Neural progenitor cell (in vitro differentiated cells): ENCODE measurements at places on chromosomes 7 and 10.

GRCh38 chr7:117750612-117751563 is 122.4 kb downstream of the CTTNBP2 start:
- H3K27ac ChIP-seq = no peak overlapping the region
- H3K4me1 ChIP-seq = peaks cover 47% of the 10 kb centered on the region
- H3K36me3 ChIP-seq = peaks cover 8% of the 10 kb centered on the region
- H3K27me3 ChIP-seq = no peaks in the 10 kb centered on the region
- DNase-seq = peak; percentile 58

GRCh38 chr10:73469579-73469978 is 26.2 kb downstream of the PPP3CB start:
- no peaks in the 10 kb centered on the region for H3K27me3 ChIP-seq
- no peaks in the 10 kb centered on the region for H3K4me1 ChIP-seq
- H3K4me3 ChIP-seq = no peak overlapping the region

- no peaks in the 10 kb centered on the region for H3K27me3 ChIP-seq
- no peaks in the 10 kb centered on the region for H3K36me3 ChIP-seq
- no peak overlapping the region for H3K4me3 ChIP-seq
- no peak overlapping the region for H3K27ac ChIP-seq
- no peaks in the 10 kb centered on the region for H3K4me1 ChIP-seq
- DNase-seq = no peak
Observed at GRCh38 chr10:118735294-118735693, 19.5 kb downstream of the CACUL1 start.

- H3K4me1 ChIP-seq = peaks cover 9% of the 10 kb centered on the region
- no peak for DNase-seq
- H3K27ac ChIP-seq = no peak overlapping the region
- H3K4me3 ChIP-seq = no peak overlapping the region
- H3K36me3 ChIP-seq = no peaks in the 10 kb centered on the region
- H3K27me3 ChIP-seq = no peaks in the 10 kb centered on the region
Observed at GRCh38 chr10:84825330-84825729, 496.9 kb downstream of the CCSER2 start.

- H3K4me3 ChIP-seq = no peak overlapping the region
- no peaks in the 10 kb centered on the region for H3K27me3 ChIP-seq
- no peaks in the 10 kb centered on the region for H3K36me3 ChIP-seq
- DNase-seq = no peak
Observed at GRCh38 chr10:86333826-86334487, 32.6 kb downstream of the GRID1 start.

- no peaks in the 10 kb centered on the region for H3K27me3 ChIP-seq
- no peak overlapping the region for H3K27ac ChIP-seq
- no peak overlapping the region for H3K4me3 ChIP-seq
- no peaks in the 10 kb centered on the region for H3K4me1 ChIP-seq
- DNase-seq = no peak
Observed at GRCh38 chr7:46033592-46033991, 112.5 kb upstream of the IGFBP3 start.

GRCh38 chr10:132223156-132223590 is 36.4 kb downstream of the DPYSL4 start:
- H3K4me3 ChIP-seq = no peak overlapping the region
- no peak overlapping the region for H3K27ac ChIP-seq
- no peaks in the 10 kb centered on the region for H3K27me3 ChIP-seq
- peak; percentile 91 for DNase-seq
- H3K36me3 ChIP-seq = no peaks in the 10 kb centered on the region
- no peaks in the 10 kb centered on the region for H3K4me1 ChIP-seq

DNA sequence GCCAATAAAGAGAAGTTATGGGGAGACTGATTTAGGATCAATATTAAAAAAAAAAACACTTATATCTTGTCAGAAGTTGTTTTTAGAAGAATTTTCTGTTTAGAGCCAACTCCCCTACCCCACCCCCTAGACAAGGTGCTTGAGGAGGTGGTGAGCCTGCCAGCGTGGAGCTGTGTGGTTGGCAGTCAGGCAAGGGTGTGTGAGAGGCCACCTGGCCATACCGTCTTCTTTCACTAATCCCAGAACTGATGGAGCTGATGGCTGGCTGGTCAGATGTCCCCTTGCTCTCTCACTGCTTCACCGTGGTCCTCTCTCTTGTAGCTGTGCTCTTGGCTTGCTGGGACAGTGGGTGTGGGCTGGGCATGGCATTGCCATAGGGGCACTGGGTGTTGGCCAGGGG is 34.3 kb downstream of the NACAD start:
- H3K27ac ChIP-seq = no peak overlapping the region
- no peaks in the 10 kb centered on the region for H3K4me1 ChIP-seq
- H3K27me3 ChIP-seq = no peaks in the 10 kb centered on the region
- DNase-seq = no peak
- no peak overlapping the region for H3K4me3 ChIP-seq

GRCh38 chr10:65423043-65423442 is 1502.8 kb upstream of the LRRTM3 start:
- H3K4me3 ChIP-seq = no peak overlapping the region
- H3K4me1 ChIP-seq = no peaks in the 10 kb centered on the region
- no peak for DNase-seq
- no peak overlapping the region for H3K27ac ChIP-seq
- no peaks in the 10 kb centered on the region for H3K27me3 ChIP-seq

GRCh38 chr10:117541909-117542705 is 439 bp upstream of the EMX2 start:
- H3K36me3 ChIP-seq = no peaks in the 10 kb centered on the region
- H3K4me3 ChIP-seq = peak overlapping the region; percentile 83
- H3K4me1 ChIP-seq = peaks cover 41% of the 10 kb centered on the region
- H3K27me3 ChIP-seq = peaks cover 98% of the 10 kb centered on the region
- no peak overlapping the region for H3K27ac ChIP-seq

- peaks cover 35% of the 10 kb centered on the region for H3K4me1 ChIP-seq
- H3K36me3 ChIP-seq = no peaks in the 10 kb centered on the region
- H3K27me3 ChIP-seq = no peaks in the 10 kb centered on the region
- DNase-seq = no peak
- H3K27ac ChIP-seq = no peak overlapping the region
- peak overlapping the region; percentile 80 for H3K4me3 ChIP-seq
Observed at GRCh38 chr7:94654783-94655125, 1.2 kb downstream of the SGCE start.

DNA sequence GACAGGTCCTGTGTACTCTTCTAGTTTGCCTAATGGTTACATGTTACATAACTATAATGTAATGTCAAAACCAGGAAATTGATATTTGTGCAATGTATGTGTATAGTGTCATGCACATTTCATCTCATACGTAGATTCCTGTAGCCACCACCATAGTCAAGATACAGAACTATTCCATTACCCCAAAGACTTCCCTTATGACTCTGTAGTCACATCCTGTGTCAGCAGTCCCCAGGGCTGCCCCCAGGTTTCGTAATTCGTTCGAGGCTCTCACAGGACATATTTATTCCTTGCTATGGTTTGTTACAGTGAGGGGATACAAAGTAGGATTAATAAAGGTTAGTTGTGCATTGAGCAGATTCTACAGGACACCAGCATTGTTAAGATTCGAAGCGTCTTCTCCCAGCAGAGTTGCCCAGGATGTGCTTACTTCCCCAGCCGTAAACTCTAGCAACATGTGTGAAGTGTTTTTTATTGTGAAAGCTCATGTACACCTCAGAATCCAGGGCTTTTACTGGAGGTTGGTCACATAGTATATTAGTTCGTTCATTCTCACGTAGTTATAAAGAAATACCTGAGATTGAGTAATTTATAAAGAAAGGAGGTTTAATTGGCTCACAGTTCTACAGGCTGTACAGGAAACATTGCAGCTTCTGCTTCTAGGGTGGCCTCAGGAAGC is 18.6 kb downstream of the RABGEF1 start:
- H3K36me3 ChIP-seq = no peaks in the 10 kb centered on the region
- no peak overlapping the region for H3K27ac ChIP-seq
- H3K4me3 ChIP-seq = no peak overlapping the region
- no peaks in the 10 kb centered on the region for H3K4me1 ChIP-seq

GRCh38 chr10:102408728-102409603 is 9.6 kb downstream of the PSD start:
- H3K4me1 ChIP-seq = peaks cover 27% of the 10 kb centered on the region
- no peaks in the 10 kb centered on the region for H3K36me3 ChIP-seq
- peak; percentile 79 for DNase-seq
- H3K27ac ChIP-seq = no peak overlapping the region
- H3K27me3 ChIP-seq = peaks cover 85% of the 10 kb centered on the region

GRCh38 chr10:63920926-63921325 is 399.7 kb downstream of the REEP3 start:
- no peak for DNase-seq

GRCh38 chr10:59997827-59998525 is 91.6 kb upstream of the CCDC6 start:
- H3K27me3 ChIP-seq = no peaks in the 10 kb centered on the region
- H3K27ac ChIP-seq = no peak overlapping the region
- no peak for DNase-seq
- no peaks in the 10 kb centered on the region for H3K4me1 ChIP-seq

- H3K36me3 ChIP-seq = no peaks in the 10 kb centered on the region
- no peak overlapping the region for H3K4me3 ChIP-seq
- no peak overlapping the region for H3K27ac ChIP-seq
- peaks cover 6% of the 10 kb centered on the region for H3K27me3 ChIP-seq
Observed at GRCh38 chr10:129945526-129945925, 18.5 kb downstream of the EBF3 start.

- H3K4me3 ChIP-seq = no peak overlapping the region
- H3K36me3 ChIP-seq = no peaks in the 10 kb centered on the region
- H3K27me3 ChIP-seq = no peaks in the 10 kb centered on the region
- no peak for DNase-seq
- no peak overlapping the region for H3K27ac ChIP-seq
Observed at GRCh38 chr7:39888171-39888853, 61.7 kb upstream of the CDK13 start.

- H3K4me1 ChIP-seq = no peaks in the 10 kb centered on the region
- no peaks in the 10 kb centered on the region for H3K27me3 ChIP-seq
- H3K4me3 ChIP-seq = no peak overlapping the region
- DNase-seq = no peak
- H3K27ac ChIP-seq = no peak overlapping the region
- H3K36me3 ChIP-seq = peaks cover 6% of the 10 kb centered on the region
Observed at GRCh38 chr10:3148041-3148440, 24.5 kb downstream of the PITRM1 start.

- no peak overlapping the region for H3K27ac ChIP-seq
- no peak overlapping the region for H3K4me3 ChIP-seq
- DNase-seq = no peak
- H3K4me1 ChIP-seq = no peaks in the 10 kb centered on the region
Observed at GRCh38 chr10:130470973-130471372, 334.8 kb downstream of the GLRX3 start.

- no peaks in the 10 kb centered on the region for H3K36me3 ChIP-seq
- H3K27ac ChIP-seq = no peak overlapping the region
- H3K4me3 ChIP-seq = no peak overlapping the region
- no peak for DNase-seq
- H3K27me3 ChIP-seq = no peaks in the 10 kb centered on the region
- H3K4me1 ChIP-seq = peaks cover 9% of the 10 kb centered on the region
Observed at GRCh38 chr10:86836044-86836443, 79.6 kb downstream of the BMPR1A start.

DNA sequence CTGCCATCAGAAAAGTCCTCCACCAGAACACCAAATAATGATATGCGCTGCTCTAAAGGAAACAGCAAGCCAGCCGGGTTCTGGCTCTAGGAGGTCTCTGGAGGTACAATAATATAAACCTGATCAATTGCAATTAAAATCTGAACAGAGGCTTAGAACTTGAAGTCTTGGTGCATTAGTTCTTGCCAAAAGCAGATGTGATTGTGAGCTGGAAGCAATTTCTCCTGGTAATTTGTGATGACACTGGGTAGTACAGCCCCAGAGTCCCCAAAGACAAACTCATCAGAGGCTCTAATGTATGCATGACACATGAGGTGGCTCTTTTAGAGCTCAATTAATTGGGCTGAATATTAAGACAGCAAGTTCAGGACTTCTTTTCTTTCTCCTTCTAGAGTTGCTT is 3.3 kb downstream of the ETV1 start:
- no peaks in the 10 kb centered on the region for H3K27me3 ChIP-seq
- no peak overlapping the region for H3K27ac ChIP-seq
- DNase-seq = peak; percentile 12
- peaks cover 46% of the 10 kb centered on the region for H3K4me1 ChIP-seq
- peaks cover 3% of the 10 kb centered on the region for H3K36me3 ChIP-seq
- H3K4me3 ChIP-seq = peak overlapping the region; percentile 81

DNA sequence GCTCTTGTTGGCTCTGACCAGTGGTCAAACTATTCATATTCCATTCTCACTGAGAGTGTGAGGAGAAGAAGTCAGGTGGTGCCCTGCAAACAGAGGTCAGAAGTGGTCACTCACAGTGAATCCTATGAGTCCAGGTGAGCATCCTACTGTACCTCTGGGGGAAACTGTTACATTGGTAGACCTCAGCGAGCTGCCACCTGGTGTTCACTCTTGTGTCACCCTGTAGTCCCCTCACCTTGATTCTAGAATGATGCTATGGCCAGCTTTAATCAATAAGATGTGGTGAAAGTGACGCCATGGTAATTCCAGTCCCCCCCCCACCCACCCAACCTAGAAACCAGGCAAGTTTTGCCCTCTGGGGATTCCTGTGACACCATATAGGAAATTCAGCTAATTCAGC is 1.2 kb upstream of the AMPH start:
- no peaks in the 10 kb centered on the region for H3K36me3 ChIP-seq
- peaks cover 40% of the 10 kb centered on the region for H3K27me3 ChIP-seq
- H3K4me3 ChIP-seq = no peak overlapping the region
- no peak overlapping the region for H3K27ac ChIP-seq

- H3K27ac ChIP-seq = no peak overlapping the region
- H3K27me3 ChIP-seq = no peaks in the 10 kb centered on the region
- no peaks in the 10 kb centered on the region for H3K36me3 ChIP-seq
- peaks cover 24% of the 10 kb centered on the region for H3K4me1 ChIP-seq
- DNase-seq = no peak
- no peak overlapping the region for H3K4me3 ChIP-seq
Observed at GRCh38 chr7:92282930-92283329, 37.2 kb downstream of the ANKIB1 start.
